CD4-positive, alpha-beta T cell treated with Interleukin-4 for 1 hour (primary cell): ENCODE measurements at places on chromosomes 7 and 10.

DNA sequence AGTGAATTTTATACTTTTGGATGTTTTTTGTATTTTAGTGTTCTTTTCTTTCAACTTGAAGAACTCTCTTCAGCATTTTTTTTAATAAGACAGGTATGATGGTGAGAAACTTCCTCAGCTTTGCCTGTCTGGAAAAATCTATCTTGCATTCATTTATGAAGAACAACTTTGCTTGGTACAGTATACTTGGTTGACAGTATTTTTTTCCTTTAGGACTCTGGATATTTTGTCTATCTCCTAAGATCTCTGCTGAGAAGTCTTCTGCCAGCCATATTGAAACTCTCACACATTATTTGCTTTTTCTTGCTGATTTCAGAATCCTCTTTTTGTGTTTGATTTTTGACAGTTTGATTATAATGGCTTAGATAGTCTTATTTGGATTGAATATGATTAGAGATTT, 405.0 kb upstream of the GHITM start:
- no peak for DNase-seq

- peak; percentile 19 for DNase-seq
Measured at GRCh38 chr10:104028146-104028545, 57.5 kb downstream of the COL17A1 start.

GRCh38 chr10:3612183-3613001, 172.6 kb downstream of the KLF6 start:
- no peak for DNase-seq

- peak; percentile 58 for DNase-seq
Measured at GRCh38 chr7:7944619-7945282, 23.8 kb upstream of the GLCCI1 start.

GRCh38 chr7:107115762-107116540, 52.9 kb upstream of the HBP1 start:
- DNase-seq, result no peak

- DNase-seq, result peak; percentile 50
Measured at GRCh38 chr7:121442845-121443244, 46.7 kb upstream of the FAM3C start.

GRCh38 chr7:158409816-158410330, 177.8 kb downstream of the PTPRN2 start:
- no peak for DNase-seq

DNA sequence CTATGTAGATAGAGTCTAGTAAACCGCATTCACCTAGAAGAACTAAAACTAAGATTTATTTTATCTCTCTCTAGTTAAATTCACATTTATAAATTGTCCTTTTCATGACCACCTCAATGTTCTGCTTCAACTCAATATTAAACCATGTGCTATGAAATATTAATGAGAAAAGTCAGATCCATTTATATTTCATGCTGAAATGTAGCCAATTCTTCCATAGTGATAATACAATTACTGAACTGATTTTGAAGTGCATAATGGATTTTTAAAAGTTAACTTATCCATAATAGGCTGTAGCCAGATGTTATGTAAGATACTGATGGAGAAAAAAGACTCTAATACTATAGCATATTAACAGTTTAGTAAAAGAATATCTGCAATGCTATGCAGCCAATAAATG, 479.7 kb upstream of the PCDH15 start:
- DNase-seq, result no peak

DNA sequence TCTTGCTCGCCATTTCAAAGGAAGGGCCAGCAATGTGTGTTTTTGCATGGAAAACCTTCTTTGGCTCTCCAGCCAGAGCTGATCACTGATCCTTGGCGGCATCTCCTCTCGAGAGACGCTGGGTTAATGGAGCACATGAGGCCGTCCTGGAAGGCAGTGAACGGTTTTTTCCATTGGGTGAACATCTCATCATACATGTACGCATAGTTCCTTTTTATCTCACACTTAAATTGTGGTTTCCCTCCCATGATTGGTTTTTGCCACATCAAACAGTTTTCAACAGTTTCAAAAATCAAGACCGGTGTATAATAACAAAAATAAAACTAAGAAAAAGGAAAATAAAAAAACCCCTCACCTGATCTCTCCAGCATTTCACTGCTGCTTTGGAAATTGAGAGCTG, 276.4 kb downstream of the TCF7L2 start:
- no peak for DNase-seq

- no peak for DNase-seq
Measured at GRCh38 chr10:8840356-8840755, 785.9 kb downstream of the GATA3 start.

DNA sequence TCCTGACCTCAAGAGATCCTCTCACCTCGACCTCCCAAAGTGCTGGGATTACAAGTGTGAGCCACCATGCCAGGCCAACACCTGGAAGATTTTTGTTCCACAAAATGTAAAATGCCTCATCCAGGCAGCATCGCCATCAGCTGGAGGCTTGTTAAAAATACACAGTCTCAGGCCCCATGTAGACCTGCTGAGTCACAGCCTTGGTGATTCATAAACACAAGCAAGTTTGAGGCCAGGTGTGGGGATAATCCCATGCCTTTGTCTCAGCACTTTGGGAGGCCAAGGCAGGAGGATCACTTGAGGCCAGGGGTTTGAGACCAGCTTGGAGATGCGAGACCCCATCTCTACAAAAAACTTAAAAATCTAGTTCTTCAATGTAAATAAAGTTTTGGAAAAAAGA, 49.1 kb upstream of the FOXK1 start:
- no peak for DNase-seq

GRCh38 chr10:59271160-59271559, 91.2 kb downstream of the FAM13C start:
- DNase-seq, result no peak

GRCh38 chr10:81564143-81564542, 310.9 kb upstream of the NRG3 start:
- DNase-seq, result no peak
